ENCODE measurements at places on chromosomes 2 and 18.
A peak's percentile ranks its signal among the peaks of the same experiment; 100 is the strongest.

GRCh38 chr2:71687412-71687811, 234.1 kb downstream of the DYSF start:
- DNase-seq: no peak

- no peak for DNase-seq
Observed at GRCh38 chr2:122955776-122956175, 1069.3 kb upstream of the CNTNAP5 start.

GRCh38 chr2:41169744-41170143, 717.9 kb upstream of the SLC8A1 start:
- DNase-seq: no peak

DNA sequence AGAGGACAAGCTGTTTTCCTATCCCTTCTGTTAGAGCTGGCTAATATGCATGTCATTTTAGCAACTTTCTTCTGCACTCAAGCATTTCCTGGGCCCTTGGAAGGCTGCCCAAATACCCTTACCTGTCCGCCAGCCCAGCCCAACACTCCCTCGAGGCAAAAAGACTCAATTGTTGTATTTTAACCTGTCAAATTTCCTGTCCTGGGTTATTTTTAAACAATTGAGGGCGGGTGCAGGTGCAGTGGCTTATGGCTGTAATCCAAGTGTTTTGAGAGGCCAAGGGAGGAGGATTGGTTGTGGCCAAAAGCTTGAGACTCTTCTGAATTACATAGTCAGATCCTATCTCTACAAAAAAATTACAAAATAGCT, 125.0 kb upstream of the ARHGAP28 start:
- DNase-seq: no peak

DNA sequence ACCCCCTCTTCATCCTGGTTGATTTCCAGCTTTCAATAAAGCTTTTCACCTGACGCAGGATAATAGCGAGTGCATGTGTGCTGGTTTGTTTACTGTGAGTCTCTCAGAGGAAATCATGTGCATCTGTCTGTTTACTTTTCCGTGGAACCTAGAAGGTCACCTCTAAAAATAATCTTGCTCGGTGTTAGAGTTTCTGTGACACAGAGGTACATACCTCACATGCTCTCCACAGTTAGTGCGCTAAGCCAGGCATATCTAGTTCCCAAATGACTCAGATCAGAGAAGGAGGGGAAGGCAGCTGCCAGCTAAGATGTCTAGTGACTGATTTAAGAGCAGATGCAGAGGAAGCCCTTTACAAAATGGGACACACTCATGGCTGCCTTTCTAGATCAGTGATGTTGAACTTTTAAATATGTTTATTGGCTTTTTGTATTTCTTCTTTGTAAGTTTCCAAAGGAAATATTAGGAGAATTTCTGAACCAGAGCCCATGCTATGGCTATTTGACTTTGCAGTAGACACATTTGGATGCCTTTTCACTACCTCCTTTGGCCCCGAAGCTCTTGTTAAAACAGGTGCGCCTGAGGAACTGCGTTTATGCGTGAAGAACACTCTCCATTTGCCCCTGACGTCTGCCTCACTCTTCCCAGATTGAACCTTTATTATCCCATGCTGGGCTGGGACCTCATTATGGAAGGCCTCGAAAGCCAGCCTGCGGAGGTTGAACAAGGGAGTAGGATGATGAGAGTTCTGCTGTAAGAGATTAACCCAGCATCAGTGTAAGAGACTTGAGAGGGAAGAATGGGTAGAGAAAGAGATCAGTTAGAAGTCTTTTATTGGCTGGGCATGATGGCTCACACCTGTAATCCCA, 145.6 kb downstream of the FAM161A start:
- no peak for DNase-seq

GRCh38 chr18:38961880-38962279, 1396.3 kb upstream of the CELF4 start:
- DNase-seq: no peak

GRCh38 chr18:596288-596881, 403 bp upstream of the CLUL1 start:
- no peak for DNase-seq

- no peak for DNase-seq
Observed at GRCh38 chr2:88554189-88554588, 73.1 kb downstream of the EIF2AK3 start.

DNA sequence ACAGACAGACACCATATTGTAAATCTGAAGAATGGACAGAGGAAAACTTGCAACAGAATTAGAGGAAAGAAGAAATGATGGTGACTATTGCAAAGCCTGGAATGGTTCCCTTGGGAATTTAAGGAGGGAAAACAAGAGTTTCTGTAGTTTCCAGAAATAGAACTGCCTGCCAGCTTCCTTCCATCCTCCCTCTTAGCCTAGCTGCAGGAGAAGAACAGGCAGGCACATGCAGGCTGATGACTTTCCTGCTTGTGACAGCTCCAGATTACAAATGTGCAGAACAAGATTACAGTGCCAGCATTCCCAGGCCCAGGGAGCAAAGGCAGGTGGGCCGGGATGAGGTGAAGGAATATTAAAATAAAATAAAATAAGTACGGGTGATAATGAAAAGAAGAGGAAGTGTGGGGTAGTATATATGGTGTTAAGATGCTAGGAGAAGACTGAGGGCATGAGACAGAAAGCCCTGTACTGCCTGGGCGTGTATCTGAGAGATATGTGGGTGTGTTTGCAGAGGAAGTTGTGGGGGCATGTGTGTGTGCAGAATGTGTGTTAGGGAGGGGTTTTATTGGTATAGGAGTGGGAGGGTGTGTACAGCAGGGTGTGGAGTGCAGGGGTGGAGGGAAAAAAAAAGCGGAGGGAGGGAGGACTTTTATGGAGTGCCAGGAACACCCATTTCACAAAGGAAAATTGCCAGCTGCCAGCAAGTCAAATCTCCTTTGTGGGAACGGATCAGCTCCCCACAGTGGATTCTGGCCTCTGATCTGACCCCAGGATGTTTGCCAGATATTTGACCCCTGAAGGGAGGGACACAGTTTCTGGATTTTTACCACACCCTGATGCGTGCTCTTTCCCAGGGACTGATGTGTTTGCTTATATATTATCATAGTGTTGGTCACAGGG, 43.9 kb upstream of the NEMP2 start:
- DNase-seq: no peak

DNA sequence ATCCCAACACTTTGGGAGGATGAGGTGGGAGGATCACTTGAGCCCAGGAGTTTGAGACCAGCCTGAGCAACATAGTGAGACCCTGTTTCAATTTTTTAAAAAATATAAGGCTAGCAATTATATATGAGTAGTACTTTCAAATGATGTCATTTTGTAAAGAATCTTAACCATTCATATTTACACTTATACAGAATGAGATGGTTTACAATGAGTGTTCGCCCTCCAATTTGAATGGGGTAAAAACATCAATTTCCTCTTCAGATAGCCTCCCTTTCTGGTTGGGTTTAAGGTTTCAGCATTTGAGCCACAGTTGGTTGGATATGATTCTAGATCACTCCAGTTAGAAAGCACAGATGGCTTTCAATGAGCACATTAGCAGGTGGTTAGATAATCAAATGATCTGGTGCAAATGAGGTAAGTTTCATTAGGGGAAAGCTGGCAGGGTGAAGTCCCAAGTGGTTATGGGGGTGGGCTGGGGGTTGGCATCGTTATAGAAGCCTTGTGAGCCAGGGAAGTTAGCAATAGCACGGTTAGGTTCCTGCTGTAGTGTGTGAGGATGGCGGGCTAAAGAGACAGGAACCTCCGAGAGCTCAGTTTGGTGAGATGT, 63.9 kb downstream of the TRPM8 start:
- no peak for DNase-seq

GRCh38 chr2:238856713-238857567, 9.1 kb downstream of the TWIST2 start:
- no peak for DNase-seq

- no peak for DNase-seq
Observed at GRCh38 chr2:129775952-129776653, 203.4 kb upstream of the RAB6C start.

GRCh38 chr2:179130560-179130959, 80.6 kb upstream of the CCDC141 start:
- DNase-seq: no peak

DNA sequence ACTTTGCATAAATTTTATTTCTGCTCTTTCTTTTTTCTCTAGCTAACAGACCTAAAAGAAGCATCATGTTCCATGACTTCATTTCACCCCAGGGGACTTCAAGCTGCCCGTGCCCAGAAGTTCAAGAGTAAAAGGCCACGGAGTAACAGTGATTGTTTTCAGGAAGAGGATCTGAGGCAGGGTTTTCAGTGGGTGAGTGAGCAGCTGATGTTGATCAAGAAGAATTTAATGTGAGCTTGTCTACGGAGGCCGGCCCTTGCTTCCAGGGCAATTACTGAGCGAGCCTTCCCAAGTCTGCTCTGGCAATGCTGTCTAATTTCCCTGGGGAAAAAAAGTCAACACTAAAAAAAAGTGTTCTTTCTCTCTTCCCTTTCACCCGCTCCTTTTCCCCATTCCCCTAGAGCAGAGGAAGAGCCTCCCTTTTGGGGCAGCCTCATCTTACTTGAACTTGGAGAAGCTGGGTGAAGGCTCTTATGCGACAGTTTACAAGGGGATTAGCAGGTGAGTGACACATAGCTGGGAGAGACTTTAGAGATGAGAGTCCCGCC, 1.2 kb downstream of the CDK15 start:
- peak; percentile 34 for DNase-seq

- DNase-seq: no peak
Observed at GRCh38 chr18:56569416-56569815, 69.0 kb downstream of the TXNL1 start.

GRCh38 chr2:40284797-40285196, 167.1 kb downstream of the SLC8A1 start:
- DNase-seq: no peak

- DNase-seq: no peak
Observed at GRCh38 chr2:162243715-162244114, 470 bp upstream of the FAP start.

DNA sequence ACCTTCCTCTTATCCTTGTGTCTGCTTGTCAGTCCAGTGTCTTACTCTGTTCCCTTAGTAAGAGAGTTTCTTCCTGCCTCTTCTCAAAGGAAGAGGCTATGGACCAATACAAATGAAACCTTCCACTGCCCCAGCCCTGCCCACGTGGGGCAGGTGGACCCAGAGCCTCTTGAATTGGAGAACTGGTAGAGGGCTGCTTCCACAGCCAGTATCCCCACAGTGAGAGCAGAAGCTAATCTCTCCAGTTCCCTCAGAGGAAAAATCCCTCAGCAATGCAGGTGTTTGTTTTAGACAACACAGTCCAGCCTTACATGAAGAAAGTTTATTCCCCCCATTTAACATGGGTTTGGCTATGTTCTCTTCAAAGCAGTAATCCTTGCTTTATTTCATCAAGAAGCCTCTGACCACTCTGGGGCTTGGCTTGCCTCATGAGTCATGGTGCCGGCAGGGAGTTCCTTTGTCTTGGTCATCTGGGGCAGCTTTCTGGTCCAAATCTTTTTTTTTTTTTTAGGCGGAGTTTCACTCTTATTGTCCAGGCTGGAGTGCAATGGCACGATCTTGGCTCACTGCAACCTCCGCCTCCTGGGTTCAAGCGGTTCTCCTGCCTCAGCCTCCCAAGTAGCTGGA, 6.5 kb upstream of the CYBRD1 start:
- no peak for DNase-seq

DNA sequence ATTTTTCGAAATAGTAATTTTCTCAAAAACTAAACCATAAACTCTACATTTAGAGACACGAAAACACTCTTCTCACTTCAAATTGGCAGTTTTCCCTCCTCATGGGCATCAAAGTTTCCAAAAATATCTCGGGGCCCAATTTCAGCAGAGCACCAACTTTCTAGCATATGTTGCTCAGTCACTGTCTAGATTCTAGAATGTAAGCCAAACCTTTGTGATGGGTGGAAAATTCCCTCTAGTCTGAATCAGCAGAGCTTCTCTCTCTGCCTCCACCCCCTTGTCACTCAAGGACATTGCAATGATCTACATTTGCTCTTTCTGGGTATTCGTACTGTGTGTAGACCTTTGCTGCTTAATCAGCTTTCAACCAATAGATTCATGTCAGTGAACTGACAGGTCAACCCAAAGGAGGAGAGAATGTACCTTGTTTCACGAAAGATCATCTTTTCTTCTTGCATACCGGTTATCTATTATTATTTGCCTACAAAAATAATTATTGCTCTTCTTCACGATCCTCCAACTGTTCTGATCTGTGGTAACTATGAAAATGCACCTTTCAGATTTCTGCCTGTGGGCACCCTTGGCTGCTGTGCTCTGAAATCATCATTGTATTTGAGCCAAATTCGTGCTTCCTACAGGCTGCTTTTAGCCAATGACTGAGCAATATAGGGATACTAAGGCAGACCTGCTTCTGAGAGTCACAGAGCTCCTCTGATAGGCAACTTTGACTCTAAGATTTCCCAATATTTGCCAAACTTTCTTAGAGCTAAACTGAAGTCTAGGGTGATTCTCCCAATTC, 38.7 kb upstream of the GLS start:
- DNase-seq: no peak

DNA sequence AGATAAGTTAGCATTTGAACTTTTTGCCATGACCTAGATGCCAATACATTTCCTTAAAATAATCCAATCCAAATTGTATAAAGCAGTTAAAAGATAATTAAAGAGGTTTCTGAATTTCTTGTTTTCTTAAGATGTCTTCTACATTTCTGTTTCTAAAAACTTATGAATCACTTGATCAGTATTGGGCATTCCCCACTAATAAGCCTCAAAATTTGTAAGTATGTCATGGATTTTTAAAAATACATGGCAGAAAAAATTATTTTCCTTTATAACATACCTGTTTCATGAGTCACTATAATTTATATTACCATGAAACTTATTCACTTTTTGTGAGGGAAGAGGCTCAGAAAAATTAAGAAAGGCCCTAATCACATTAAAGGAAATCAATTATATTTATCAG, 90.3 kb upstream of the TFPI start:
- DNase-seq: no peak

GRCh38 chr2:18745431-18746272, 156.3 kb upstream of the NT5C1B start:
- DNase-seq: no peak

GRCh38 chr18:36547544-36547943, 250.0 kb downstream of the FHOD3 start:
- DNase-seq: no peak

- DNase-seq: no peak
Observed at GRCh38 chr18:8084160-8084559, 517.0 kb downstream of the PTPRM start.

- DNase-seq: peak; percentile 54
Observed at GRCh38 chr2:7037340-7038333, 120.4 kb downstream of the RNF144A start.

DNA sequence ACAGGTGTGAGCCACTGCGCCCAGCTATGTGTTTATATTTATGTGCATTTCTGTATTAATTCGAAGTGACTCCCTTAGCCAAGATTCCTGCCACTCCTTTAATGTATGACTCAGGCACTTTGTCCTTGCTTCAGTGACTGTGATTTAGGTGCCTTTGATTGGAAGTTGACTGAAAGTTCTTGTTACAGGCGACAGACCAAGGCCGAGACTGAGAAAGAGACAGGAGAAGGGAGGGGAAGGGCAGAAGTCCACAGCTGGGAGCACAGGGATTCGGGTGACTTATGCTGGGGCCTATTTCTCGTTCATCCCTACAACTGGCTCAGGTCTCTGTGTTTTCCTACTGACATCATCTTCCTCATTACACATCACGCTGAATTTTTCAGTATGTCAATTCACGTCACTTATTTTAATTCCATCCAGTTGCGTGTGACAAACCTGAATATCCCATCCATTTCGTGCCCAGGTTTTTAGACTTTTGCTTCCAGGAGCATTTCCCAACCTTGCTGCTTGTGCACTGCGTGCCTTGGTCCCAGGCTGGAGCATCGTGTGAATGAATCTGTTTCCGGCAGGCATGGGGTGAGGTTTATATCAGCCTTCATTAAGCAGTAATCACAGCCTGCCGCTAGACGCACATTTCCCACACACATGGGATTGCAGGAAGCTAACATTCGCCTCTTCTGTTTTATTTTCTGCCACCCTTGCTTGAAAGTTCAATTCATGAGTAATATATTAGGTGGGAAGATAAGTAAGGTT, 42.4 kb downstream of the TMEM18 start:
- no peak for DNase-seq
